ENCODE measurements at places on chromosomes 4 and X. TPM values are rescaled to one million over a fixed set of nuclear protein-coding genes. Genes with fewer than 3 reads are reported as not detected.
A peak's percentile ranks its signal among the peaks of the same experiment; 100 is the strongest.

The NR3C2 gene
- 24.7 TPM for total RNA-seq

The PAGE1 gene
- total RNA-seq = not detected

The FRMPD3 gene
- total RNA-seq = 0.05 TPM

The SSX4 gene
- total RNA-seq = not detected

The NEXMIF gene
- total RNA-seq = 0.16 TPM

DNA sequence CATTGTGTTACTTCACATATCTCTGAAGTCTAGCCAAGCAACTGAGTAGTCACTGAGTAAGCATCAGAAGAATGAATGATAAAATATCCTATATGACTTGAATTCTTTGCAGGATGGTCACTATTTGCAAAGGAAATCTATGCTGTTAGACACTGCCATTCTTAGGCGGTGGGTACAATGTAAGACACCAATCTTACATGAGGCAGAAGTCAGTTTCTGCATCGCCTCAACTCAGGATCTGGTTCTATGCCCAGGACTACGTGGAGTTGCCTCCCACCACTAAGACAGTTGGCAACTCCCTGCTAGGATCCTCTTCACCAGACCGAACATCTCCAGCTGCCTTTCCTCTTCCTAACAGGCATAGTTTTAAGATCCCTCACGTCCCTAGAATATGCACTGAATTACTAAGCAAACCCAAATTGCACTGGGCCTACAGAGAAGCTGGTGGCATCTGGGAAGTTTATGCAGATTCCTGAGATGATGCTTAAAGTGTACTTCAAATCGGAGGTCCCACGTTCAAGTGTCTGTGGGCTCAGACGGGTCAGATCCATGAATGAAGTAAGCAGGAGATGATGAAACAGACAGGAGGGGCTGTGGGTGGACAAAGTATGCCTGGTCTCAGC lies 45.6 kb downstream of the SEL1L3 start:
- no peak for DNase-seq

DNA sequence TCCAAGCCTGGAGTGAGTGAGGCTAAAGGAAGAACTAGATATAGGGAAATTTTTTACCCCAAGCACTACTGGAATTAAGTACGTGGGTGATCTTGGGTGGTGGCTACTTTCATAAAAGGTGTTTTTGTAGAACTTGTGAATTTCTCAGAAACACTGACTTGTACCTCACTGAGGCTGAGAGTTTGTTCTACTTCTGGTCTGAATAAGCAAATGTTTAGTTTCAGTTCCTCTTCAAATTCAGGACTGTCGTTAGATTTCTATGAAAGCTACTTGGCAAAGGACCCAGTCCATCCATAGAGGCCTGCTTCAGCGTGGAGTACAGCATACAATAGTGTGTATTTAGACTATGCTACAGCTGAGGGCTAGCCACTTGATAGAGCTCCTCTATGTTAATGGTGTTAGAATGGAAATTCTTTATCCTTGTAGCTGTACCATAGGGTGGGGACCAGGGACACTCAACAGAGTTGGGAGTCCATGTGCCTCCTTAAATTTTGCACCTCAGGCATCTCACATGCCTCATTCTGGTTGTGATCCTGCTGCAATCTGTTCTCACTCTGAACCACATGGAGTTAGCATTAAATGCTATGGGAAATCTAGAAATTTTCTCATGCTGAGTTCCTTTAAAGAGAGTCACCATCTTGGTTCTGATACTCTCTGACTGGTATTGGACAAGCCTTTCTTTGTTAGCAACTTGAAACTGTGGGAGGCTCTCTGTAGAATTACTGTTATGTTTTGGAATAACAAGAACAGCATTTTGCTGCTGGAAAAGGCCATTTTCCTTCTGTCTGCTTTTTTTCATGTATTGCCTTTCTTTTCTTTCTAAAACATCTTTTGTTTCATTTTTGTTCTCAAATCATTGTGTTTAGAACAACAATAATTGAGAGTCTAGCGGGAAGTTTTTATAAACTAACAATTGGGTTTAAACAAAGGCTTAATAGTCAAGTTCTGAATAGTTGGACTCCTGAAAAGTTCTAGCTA lies 86.8 kb downstream of the PDGFRA start:
- DNase-seq = no peak

DNA sequence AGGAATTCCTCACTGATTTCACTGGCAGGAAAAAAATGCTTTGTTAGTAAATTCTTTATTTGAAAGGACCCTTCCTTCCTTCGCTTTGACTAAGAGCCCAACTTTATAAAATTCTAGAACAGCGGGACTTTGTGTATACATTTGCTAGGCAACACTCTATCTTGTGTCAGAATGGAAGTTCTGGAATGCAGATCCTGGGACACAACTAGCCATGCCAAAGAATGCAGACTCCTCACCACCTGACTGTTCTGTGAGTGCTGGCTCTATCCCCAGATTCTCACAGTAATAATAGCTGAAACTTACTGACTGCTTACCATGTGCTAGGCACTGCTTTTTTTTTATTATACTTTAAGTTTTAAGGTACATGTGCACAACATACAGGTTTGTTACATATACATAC lies 73.3 kb upstream of the ZDHHC15 start:
- DNase-seq = no peak

GRCh38 chr4:80008351-80008750 lies 64.7 kb downstream of the ANTXR2 start:
- no peak for DNase-seq

- peak; percentile 87 for DNase-seq
Observed at GRCh38 chr4:3480528-3481112, 17.5 kb downstream of the DOK7 start.
